Cardiac septum (tissue), 1 donor: ENCODE measurements at places on chromosomes 13 and 19. TPM values are rescaled to one million over a fixed set of nuclear protein-coding genes. Genes with fewer than 3 reads are reported as not detected.

The SIGLECL1 gene
- total RNA-seq, result not detected

The MCOLN1 gene
- 16.0 TPM for total RNA-seq

The NKG7 gene
- 3.6 TPM for total RNA-seq

The MBD3L2 gene
- total RNA-seq, result not detected

The EHD2 gene
- total RNA-seq, result 42.6 TPM

The FXYD5 gene
- 19.0 TPM for total RNA-seq

The ZNF497 gene
- total RNA-seq, result 0.40 TPM

The HCST gene
- 5.4 TPM for total RNA-seq

The ELAVL3 gene
- 0.89 TPM for total RNA-seq

The FOSB gene
- total RNA-seq, result 0.94 TPM

The TPTE2 gene
- not detected for total RNA-seq

The RPS5 gene
- total RNA-seq, result 394 TPM

The NOSIP gene
- total RNA-seq, result 34.5 TPM

The GFY gene
- not detected for total RNA-seq

The CDX2 gene
- total RNA-seq, result not detected

The ZNF121 gene
- total RNA-seq, result 23.5 TPM

The FAM98C gene
- 14.2 TPM for total RNA-seq

The KLK6 gene
- total RNA-seq, result not detected

The ZNF575 gene
- total RNA-seq, result 1.7 TPM

The C2CD4C gene
- total RNA-seq, result 2.7 TPM

The APOC4 gene
- total RNA-seq, result not detected

The VSTM1 gene
- total RNA-seq, result not detected

The ZNF85 gene
- 3.5 TPM for total RNA-seq

The ZNF90 gene
- total RNA-seq, result 0.94 TPM

The LRP3 gene
- total RNA-seq, result 22.4 TPM

The TNFSF13B gene
- 4.0 TPM for total RNA-seq

The ZNF135 gene
- total RNA-seq, result 4.2 TPM

The ZNF675 gene
- total RNA-seq, result 3.5 TPM

The NOVA2 gene
- total RNA-seq, result 5.9 TPM

The KLHL1 gene
- total RNA-seq, result not detected

The OR4F17 gene
- not detected for total RNA-seq

The KANK2 gene
- total RNA-seq, result 499 TPM

The FAM83E gene
- not detected for total RNA-seq

The GRWD1 gene
- 17.5 TPM for total RNA-seq

The RDH8 gene
- not detected for total RNA-seq

The ZNF549 gene
- 3.6 TPM for total RNA-seq

The ADAMTSL5 gene
- 69.7 TPM for total RNA-seq

The CBY2 gene
- not detected for total RNA-seq

The FARP1 gene
- total RNA-seq, result 71.3 TPM
